ENCODE measurements at places on chromosomes 1 and 21.

- peak; percentile 3 for DNase-seq
These were observed 133.4 kb downstream of the PLPPR5 start for GRCh38 chr1:98870959-98871903.

GRCh38 chr21:42437786-42438185 lies 34.1 kb downstream of the UBASH3A start:
- no peak for DNase-seq

DNA sequence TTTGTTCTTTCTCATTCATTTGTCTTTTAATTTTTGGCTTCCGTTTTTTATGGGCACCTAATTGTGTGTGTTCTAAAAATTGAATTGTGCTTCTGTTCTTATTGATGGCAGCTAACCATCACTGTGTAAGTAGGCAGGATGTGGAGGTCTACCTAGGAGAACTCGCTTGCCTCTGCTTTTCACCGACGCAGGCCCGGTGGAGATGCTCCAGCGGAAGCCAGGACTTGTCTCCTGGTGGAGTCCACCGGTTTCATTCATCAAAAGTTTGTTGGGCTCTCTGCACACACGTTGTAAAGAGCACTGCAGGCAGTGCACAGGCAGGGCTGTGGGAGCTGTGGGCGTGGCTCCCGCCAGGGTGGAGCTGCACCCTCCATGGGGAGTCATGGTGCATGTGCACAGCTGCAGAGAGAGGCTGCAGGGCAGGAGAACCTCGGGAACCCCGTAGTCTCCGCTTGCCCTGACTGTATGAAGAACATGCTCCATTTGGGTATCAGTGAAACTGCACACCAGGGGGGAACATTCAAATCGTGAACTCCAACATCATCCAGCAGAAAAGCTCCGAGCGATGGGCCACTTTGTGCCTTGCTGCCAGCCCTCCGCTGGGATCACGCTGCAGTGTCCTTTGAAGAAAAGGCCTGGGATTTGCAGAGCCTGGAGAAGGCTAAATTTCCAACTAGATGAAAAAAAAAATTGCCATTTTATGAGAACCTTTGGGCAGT lies 6.0 kb upstream of the C1orf174 start:
- DNase-seq, result no peak

DNA sequence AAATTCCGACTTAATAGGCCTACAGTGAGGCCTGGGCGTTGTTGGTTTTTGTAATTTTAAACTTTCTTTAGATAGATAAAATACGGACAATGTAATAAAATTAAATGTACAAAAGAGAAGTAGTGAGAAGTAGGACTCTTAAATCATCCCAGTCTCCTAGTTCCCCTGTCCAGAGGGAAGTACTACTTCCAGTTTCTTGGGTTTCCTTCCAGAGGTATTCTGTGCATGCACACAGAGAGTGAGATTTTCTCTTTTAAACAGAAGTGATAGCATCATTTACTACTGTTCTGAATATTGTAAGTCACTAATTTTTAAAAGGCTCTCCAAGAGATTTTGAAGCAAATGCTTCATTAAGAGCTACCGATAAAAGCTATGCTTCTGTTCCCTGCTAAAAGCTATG lies 7.2 kb upstream of the FNBP1L start:
- DNase-seq, result no peak

- DNase-seq, result no peak
These were observed 125.4 kb downstream of the EDEM3 start for GRCh38 chr1:184629266-184629665.

- DNase-seq, result no peak
These were observed 26.7 kb upstream of the LDLRAP1 start for GRCh38 chr1:25516686-25517085.

GRCh38 chr1:4170548-4171340 lies 270.7 kb upstream of the C1orf174 start:
- DNase-seq, result no peak

DNA sequence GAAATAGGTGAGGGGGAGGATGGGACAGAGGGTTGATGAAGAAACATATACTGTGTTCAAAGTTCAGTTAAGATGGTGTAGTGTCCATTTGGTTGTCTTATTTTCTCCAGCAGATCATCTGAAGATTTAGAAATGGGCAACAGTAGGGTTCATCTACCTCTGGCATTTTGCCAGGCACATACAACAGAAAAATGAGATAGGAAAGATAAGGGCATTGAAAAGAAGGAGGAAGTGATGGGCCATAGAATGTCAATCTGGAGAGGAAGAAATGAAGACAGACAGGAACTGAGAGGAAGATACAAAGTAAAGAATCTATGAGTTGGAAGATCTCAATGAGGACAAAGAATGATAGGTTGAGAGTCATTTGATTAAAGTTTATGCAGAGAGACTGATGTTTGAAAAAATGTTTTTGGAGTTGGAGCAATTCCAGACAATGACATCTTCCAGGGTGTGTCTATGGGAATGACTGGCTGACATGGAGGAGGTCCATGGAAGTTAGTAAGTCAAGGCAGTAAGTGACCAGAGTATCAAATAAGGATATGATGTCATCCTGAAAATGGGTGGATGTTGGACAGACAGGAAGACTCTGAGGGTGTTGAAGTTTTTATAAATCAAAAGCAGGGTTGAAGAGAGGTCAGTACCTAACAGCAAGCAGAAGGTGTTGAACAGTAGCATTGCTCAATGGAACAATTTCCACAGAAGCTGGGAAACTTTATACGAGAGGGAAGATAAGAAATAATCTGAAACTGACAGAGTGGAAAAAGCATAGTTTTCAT lies 18.7 kb upstream of the CD55 start:
- peak; percentile 70 for DNase-seq

DNA sequence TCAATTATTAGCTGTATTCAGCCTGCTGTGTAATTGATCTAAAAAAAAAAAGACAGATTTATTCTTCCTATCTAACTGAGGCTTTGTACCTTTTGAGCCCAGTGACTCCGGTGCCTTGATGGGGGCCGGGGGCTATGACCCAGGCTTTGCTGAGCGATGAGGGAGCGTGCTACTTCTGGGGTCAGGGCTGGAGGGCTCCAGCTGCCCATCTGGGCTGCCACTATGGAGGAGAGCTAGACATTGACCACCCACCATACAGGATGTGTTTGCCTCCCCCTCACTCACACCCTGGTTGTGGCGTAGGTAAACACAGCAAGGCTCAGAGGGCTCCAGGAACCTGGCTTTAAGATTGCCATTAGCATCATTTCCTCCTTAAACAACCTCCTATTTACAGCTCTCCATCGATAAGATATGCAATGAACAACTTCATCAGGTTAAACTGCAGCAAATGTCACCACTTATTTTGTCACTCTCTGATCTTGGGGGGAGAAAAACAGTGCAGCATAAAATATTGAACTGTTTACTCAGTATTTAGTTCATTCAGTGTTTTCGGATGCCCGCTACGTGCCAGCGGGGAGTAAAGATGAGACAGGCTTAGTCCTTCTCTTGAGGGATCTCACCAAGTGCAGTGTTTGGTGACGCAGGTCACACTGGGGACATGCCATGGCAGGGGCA lies 231.6 kb downstream of the KIF26B start:
- DNase-seq, result no peak

DNA sequence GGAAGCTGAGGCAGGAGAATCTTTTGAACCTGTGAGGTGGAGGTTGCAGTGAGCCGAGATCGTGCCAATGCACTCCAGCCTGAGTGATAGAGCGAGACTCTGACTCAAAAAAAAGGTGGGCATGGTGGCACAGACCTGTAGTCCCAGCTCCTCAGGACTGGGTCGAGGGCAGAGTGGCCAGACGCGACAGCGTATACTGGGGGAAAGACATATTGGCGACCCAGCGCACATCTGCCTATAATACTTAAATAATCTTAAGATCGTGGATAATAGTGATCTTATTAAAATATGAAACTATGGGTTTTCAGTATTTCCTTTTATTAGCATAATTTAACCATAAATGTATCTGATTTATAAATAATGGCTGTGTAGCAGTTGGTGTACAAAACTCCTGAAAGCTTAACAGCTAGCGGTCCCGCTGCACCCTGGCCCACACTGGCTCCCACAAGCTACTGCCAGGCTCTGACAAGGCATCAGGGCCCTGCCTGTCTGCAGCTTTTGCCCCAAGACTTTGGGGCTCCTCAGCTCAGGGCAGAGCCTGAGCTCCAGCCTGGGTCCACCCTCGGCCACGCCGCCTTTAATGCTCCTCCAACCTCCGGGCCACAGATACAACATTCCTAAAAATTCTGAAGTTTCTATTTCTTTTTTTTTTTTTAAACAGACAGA lies 2.7 kb upstream of the AURKAIP1 start:
- no peak for DNase-seq

DNA sequence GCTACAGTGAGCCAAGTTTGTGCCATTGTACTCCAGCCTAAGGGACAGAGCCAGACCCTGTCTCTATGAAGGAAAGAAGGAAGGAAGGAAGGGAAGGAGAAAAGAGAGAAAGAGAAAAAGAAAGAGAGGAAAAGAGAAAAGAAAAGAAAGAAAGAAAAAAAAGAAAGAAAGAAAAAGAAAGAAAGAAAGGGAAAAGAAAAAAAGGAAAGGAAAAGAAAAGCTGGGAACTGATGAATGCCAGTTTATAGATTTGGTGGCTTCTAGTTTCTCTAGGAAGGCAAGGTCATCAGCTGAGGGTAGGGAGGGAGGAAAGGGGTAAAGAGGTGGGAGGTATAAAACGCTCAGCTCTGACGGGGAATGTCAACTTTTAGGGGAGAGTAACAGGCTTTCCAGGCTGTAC lies 62.3 kb upstream of the AKT3 start:
- DNase-seq, result no peak

DNA sequence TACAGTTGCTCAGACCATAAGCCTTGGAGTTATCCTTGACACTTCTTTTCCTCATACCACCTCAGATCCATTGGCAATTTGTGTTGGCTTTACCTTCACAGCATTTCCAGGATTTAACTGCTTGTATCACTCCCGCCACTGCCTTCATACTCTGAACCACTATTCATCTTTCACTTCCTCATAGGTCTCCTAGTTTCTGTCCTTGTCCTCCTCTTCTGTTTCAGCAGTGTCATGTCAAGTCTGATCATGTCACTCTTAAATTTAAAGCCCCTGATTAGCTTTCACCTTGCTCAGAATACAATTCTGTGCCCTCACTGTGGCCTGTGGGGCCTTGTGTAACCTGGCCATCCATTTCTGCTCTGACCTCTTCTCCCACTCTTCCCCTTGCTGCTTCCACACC lies 34.7 kb upstream of the C1orf115 start:
- DNase-seq, result no peak

DNA sequence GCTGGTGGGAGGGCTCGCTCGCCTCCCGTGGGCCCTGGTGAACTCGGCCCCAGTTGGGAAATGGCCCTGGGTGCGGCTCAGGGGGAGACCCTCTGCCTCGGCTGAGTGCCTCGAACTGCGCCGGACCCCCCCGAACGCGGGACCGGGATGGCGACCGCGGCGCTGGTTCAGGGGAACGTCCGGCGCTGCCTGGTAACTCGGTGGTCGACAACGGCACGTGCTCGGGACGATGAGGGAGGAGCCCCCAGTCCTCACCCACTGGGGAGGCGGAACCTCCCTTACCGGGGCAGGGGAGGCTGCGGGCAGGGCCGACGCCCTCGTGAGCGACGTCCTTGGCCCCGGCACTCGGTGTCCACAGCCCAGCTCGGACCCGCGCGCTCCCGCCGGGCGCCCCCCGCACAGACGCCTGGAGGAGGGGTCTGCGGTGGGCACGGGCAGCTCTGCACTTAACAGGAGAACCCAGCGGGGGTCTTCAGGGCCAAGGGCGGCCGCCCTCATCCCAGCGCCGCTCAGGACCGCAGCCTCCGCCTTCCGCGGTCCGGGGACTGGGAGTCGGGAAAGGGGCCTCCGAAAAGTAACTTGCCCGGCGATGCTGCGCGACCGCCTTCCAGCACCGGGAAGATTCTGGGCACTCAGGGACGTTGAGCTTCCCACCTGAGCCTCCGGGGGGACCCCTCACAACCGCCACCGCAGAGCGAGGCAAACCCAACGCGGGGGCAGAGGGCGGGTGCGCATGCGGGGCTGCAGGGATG lies 1.7 kb downstream of the HES4 start:
- no peak for DNase-seq

GRCh38 chr1:208500375-208500774 lies 256.2 kb upstream of the PLXNA2 start:
- no peak for DNase-seq

DNA sequence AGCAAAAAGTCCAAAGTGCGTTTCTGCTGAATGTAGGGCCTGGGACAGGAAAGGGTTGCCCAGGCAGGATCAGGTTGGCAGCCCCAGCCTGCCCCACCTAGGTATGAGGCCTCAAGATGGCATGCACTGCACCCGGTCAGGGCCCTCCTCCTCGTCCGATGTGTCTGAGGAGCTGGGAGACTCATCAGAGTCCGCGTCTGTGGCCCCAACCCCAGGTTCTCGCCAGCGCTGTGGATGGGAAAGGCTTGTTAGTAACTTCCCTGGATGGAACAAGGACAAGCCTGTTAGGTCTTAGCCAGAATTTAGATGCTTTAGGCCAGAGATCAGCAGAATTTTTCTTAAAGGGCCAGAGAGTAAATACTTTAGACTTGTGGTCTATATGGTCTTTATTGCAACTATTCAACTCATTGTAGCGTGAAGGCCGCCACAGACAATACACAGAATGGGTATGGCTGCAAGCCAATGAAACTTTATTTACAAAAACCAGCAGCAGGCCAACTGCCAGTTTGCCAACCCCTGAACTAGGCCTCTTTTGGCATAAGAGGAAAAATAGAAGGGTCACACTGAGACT lies 12.4 kb downstream of the PEA15 start:
- peak; percentile 60 for DNase-seq

- DNase-seq, result no peak
These were observed 599 bp downstream of the MRPL24 start for GRCh38 chr1:156740237-156740740.

DNA sequence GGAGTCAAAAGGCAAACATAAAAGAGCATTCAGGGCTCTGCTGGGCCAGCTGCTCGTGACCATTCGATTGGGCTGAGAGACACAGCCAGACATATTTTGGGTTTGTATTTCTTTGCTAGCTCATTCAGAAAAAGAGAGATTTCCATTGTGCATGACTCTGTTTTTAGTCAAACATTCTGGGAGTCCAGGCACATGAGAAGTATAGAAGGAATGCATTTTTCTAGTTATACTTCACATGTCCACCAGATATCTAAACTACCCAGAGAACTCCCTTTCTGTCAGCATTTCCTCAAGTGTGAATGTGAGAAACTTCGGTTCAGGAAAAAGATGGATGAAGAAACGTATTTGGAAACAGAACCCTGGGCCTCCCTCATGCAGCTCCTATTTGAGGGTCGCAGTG lies 6.3 kb upstream of the KCNE1 start:
- DNase-seq, result no peak

- DNase-seq, result no peak
These were observed 9.1 kb upstream of the SCYL3 start for GRCh38 chr1:169902751-169903150.

DNA sequence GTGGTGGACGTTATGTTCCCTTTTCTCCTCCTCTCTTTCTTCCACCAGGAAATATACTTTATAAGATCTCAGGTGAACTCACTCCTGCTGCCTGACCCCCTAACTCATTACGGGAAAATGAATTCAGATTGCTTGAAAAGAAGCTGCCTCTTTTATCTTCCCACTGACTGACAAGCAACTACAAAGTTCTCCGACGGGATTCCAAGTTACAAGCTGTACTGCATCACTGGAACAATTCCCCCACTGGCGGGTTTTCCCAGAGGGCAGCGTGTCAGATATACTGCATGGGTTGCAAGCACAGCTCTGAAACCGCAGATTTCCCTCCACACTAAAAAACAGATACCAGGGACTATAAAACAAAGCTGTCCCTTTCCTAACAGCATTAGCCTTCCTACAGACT lies 390.6 kb downstream of the KCTD3 start:
- no peak for DNase-seq

GRCh38 chr1:42973799-42974198 lies 15.1 kb upstream of the SLC2A1 start:
- no peak for DNase-seq

GRCh38 chr1:54135436-54136120 lies 17.2 kb downstream of the CDCP2 start:
- DNase-seq, result peak; percentile 59

- DNase-seq, result no peak
These were observed 84.7 kb upstream of the HIVEP3 start for GRCh38 chr1:42003433-42003832.
